ENCODE measurements at places on chromosomes 7 and 10.

GRCh38 chr7:127927348-127927696 lies 103.9 kb downstream of the LRRC4 start:
- DNase-seq = no peak

- no peak for DNase-seq
Observed at GRCh38 chr10:293636-294035, 158.4 kb downstream of the ZMYND11 start.

GRCh38 chr10:5293691-5294550 lies 70.8 kb upstream of the UCN3 start:
- DNase-seq = peak; percentile 34

GRCh38 chr7:89927762-89928161 lies 226.5 kb upstream of the STEAP1 start:
- DNase-seq = no peak

GRCh38 chr7:28330384-28331070 lies 81.8 kb upstream of the CREB5 start:
- DNase-seq = no peak

DNA sequence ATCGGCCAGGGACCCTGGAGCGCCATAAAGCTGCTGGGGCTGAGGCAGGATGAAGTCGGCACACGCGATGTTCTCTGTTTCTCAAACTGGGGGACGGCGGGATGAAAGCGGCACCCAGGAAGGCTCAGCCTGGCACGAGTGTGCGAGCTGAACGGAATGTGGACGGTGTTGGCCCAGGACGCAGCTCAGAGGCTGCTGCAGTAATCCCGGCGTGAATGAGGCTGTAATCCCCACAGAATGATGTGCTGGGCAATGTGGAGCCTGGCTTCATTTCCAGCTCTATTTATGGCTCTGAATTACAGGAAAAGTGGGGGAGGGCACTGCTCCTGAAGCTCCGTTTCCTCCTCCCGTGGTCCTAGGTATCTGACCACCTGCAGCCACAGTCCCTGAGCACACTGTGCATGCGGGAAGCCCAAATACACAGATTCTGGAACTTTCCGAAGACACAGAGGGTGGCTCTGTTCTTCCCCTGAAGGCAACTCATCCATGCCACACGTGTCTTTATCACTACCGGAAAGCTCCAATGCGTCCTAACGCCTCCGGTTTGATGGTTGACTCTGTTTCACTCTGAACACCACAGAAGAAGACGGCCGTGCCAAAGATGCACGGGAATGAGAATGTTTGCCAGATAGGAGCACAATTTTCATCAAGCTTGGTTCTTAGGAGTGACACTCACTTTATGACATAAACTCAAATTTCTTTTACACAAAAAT lies 37.6 kb downstream of the KLF6 start:
- no peak for DNase-seq

DNA sequence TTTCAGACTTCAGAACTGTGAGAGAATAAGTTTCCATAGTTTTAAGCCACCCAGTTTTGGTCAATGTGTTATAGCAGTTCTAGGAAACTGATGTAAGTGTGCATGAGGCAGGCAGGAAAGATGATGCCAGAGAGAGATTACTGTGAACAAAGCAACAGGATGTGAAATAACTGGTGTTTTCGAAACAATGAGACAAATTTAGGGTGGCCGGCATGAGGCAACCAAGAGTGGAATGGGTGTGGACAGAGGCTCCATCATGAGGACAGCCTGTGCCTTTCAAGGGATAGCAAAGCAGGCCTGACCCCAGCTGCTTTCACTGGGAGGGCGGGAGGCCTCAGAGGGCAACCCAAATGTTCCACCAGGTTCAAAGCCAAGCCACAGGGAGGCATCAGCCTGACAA lies 67.3 kb upstream of the UCN3 start:
- DNase-seq = no peak

DNA sequence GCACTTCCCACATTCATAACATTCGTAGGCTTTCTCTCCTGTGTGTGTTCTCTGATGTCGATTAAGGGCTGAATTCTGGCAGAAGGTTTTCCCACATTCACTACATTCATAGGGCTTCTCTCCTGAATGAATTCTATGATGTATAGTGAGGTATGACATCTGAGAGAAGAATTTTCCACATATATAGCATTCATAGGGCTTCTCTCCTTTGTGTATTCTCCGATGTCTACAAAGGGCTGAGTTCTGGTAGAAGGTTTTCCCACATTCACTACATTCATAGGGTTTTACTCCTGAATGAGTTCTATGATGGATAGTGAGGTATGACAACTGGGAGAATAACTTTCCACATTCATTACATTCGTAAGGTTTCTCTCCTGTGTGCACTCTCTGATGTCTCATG lies 15.6 kb downstream of the ZNF12 start:
- DNase-seq = no peak

- DNase-seq = no peak
Observed at GRCh38 chr7:111029574-111030251, 61.2 kb upstream of the LRRN3 start.

- DNase-seq = no peak
Observed at GRCh38 chr7:126937171-126937570, 315.6 kb downstream of the GRM8 start.

DNA sequence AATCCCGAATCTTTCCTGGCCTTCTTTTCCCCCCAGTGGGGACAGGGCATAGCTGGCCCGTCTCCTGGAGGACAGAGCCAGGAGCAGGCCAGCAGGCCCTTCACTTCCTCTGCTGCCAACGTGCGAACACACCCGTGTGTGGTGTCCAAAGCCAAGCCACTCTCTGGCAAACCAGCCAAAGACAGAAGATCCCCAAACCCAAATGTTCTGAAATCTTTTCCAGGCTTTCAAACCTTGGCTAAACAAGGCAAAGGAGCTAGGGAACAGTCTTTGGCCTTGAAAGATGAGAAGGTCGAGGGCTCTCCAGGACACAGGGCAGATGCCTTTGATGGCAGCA lies 63.0 kb downstream of the PROSER2 start:
- DNase-seq = no peak

- no peak for DNase-seq
Observed at GRCh38 chr7:142832417-142832816, 22.5 kb upstream of the EPHB6 start.

DNA sequence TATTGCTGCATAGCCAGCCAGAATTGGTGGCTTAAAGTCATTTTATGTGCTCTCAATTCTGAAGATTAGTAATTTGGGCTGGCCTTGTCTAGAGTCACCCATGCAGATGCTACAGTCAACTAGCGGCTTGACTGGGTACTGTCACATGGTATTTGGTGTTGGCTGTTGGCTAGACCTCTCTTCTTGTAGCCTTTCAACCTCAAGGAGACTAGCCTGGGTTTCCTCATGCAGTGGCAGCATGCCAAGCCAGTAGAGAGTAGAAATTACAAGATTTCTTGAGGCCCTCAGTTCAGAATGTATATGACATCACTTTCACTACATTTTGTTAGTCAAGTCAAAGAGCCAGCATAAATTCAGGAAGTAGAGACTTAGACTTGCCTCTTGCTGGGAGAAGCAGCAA lies 3.7 kb upstream of the ZNF800 start:
- no peak for DNase-seq

GRCh38 chr10:112915590-112916572 lies 34.2 kb upstream of the TCF7L2 start:
- DNase-seq = no peak

- DNase-seq = peak; percentile 42
Observed at GRCh38 chr10:22345301-22346095, at the start of gene SPAG6. Gene SPAG6 (plus strand): TSS chr10:22345496. CDS start chr10:22345612, 116 bp downstream.

DNA sequence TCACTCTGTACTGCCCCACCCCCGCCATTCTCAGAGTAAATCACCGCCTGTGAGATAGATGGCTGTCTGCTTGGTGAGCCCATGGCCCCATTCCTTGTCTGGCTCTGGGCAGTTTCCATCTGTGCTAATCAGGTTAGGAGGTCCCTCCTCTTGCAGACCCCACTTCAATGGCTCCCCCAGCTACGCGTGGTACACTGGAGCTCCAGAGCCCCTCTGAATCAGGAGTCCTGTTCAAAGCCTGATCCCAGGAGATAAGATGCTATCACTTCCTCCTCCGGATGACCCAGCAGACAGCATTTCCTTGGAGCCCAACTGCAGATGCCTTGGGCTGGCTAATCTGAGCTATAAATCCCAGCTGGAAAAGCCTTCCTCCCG lies 122.3 kb downstream of the SH3PXD2A start:
- no peak for DNase-seq

- DNase-seq = no peak
Observed at GRCh38 chr10:110471566-110472139, 26.1 kb upstream of the DUSP5 start.

DNA sequence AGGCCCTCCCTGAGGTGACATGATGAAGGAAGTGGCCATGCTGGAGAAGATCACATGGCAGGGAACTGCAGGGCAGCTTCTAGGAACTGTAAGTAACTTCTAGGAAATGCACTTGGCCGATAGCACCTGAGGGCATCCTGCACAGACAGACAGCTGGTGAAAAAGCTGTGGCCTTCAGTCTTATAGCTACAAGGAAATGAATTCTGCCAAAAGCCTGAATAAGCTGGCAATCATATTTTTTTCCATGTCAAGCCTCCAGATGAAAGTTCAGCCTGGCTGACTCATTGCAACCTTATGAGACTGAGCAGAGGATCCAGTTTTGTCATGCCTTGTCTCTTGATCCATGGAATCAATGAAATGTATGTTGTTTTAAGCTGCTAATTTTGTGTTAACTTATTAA lies 91.1 kb upstream of the CACNA2D1 start:
- DNase-seq = no peak

GRCh38 chr10:66349726-66350125 lies 576.1 kb upstream of the LRRTM3 start:
- no peak for DNase-seq

DNA sequence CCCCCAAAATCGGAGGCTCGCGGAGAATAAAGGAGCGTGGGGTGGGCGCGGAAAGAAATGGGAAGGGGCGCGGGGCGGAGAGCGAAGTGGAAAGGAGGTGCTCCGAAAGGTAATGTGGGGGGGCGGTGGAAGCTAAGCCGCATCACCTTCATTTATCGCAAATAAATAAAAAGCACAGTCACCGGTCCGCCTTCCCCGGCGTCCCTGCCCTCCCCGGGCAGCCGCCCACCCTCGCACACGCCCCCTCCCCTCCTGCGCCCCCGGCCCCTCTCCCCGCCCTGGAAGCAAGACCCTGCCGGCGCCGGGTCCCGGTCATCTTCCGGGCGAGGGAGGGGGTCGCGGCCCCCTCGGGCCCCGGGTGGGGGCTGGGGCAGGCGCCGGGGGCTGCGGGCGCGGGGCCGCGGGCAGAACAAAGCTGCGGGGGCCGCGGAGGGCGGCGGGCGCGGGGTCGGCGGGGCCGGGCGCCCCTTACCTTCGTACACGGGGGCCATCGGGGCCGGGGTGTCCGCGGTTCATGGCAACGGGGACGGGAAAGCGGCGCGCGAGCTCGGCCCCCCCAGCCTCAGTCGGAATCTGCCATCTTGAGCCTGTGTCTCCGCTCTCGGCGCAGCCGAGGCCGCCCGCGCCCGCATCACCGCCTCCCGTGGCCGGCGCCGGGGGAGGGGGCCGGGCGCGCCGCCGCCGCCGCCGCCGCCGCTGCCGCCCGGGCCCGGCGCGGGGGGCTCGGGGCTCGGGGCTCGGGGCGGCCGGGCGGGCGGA lies 486 bp downstream of the HIPK2 start:
- DNase-seq = no peak

DNA sequence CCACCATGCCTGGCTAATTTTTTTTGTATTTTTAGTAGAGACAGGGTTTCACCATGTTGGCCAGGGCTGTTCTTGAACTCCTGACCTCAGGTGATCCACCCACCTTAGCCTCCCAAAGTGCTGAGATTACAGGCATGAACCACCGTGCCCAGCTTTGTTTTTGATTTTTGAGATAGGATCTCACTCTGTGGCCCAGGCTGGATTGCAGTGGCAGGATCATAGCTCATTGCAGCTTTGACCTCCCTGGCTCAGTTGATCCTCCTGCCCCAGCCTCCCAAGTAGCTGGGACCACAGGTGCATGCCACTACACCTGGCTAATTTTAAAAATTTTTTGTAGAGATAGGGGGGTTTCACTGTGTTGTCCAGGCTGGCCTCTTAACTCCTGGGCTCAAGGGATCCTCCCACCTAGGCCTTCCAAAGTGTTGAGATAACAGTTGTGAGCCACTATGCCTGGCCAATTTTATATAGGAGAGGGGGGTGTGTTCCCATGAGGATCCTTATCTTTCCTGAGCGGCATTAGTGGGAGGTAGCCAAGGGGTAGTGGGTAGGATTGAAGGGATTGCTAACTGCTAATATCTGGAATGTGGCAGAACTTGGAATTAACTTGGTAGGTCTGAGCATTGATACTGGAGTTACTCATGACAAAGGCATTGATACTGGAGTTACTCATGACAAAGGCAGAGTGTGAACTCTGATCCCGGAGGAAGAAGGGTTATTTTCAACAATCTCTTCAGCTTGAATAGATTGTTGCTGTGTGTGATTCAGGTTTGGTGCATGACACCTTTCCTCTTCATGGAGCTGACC lies 1.0 kb upstream of the NOLC1 start:
- no peak for DNase-seq

DNA sequence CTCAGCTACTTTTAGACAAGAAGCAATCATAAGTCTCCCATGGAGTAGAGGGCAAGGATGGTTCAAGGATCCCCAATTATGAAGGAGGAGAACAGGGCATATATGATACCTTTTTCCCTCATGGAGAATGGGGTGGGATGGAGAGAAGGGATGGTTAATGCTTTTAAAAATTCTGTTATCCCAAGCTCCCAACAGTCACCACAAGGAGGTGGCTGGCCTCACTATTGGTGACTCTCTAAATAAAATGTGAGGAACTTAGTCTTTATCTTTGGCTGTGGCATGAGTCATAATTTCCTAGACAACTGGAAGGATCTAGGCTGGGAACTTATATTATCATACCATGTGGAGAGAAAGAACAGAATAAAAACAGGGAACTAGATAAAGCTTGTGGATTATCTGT lies 297.0 kb downstream of the PHTF2 start:
- DNase-seq = no peak

GRCh38 chr10:86310702-86311101 lies 55.9 kb downstream of the GRID1 start:
- DNase-seq = no peak

GRCh38 chr10:69693886-69694285 lies 63.8 kb downstream of the FAM241B start:
- no peak for DNase-seq

- DNase-seq = no peak
Observed at GRCh38 chr10:110409926-110410325, 87.8 kb upstream of the DUSP5 start.

All from stimulated activated CD8-positive, alpha-beta memory T cell treated with anti-CD3 and anti-CD28 coated beads, Interleukin-2, amount 100 ng/mL, for 48 hours (primary cell).